ENCODE measurements at places on chromosomes 11 and 22. TPM values are rescaled to one million over a fixed set of nuclear protein-coding genes. Genes with fewer than 3 reads are reported as not detected.

Gene ARHGAP8
- 2.4 TPM for total RNA-seq

Gene TEX12
- 0.32 TPM for total RNA-seq

Gene MMP27
- 2.6 TPM for total RNA-seq

Gene CRYBB3
- not detected for total RNA-seq

Gene APOBEC3F
- total RNA-seq: 5.5 TPM

Gene SYT13
- not detected for total RNA-seq

Gene MMP8
- 2.3 TPM for total RNA-seq

Gene ADAMTS15
- 0.85 TPM for total RNA-seq

Gene SYTL2
- total RNA-seq: 106 TPM

Gene SERPIND1
- not detected for total RNA-seq

Gene OR2AG1
- not detected for total RNA-seq

Gene C11orf42
- not detected for total RNA-seq

Gene CHRM1
- not detected for total RNA-seq

Measured in hair follicle dermal papilla cell (primary cell).